Vagina (tissue), 2 donors: ENCODE measurements at places on chromosomes 4 and X.

DNA sequence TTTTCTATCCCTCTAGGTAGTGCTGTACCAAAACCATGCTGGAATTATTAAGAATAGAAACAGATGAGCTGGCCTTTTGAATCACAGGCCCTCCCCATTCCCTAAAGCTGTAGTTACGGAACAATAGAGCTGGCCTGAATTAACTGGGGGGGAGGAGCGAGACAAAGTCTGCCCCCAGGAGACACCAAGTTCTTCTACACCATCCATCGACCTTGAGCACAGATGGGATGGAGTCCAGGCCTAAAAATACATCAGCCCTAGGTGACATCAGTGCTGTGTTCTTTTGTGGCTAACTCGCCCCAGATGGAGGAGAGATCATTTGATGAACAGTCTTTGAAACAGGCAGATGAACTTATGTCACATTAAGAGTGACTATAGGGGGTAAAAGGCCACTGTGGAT is 49.6 kb downstream of the LHFPL1 start:
- no peak for DNase-seq

- no peak for DNase-seq
Measured at GRCh38 chrX:2658585-2659292, 32.4 kb upstream of the CD99 start.

GRCh38 chr4:38424151-38424871 is 239.7 kb upstream of the KLF3 start:
- no peak for DNase-seq

GRCh38 chr4:22299678-22300077 is 216.2 kb downstream of the ADGRA3 start:
- no peak for DNase-seq

DNA sequence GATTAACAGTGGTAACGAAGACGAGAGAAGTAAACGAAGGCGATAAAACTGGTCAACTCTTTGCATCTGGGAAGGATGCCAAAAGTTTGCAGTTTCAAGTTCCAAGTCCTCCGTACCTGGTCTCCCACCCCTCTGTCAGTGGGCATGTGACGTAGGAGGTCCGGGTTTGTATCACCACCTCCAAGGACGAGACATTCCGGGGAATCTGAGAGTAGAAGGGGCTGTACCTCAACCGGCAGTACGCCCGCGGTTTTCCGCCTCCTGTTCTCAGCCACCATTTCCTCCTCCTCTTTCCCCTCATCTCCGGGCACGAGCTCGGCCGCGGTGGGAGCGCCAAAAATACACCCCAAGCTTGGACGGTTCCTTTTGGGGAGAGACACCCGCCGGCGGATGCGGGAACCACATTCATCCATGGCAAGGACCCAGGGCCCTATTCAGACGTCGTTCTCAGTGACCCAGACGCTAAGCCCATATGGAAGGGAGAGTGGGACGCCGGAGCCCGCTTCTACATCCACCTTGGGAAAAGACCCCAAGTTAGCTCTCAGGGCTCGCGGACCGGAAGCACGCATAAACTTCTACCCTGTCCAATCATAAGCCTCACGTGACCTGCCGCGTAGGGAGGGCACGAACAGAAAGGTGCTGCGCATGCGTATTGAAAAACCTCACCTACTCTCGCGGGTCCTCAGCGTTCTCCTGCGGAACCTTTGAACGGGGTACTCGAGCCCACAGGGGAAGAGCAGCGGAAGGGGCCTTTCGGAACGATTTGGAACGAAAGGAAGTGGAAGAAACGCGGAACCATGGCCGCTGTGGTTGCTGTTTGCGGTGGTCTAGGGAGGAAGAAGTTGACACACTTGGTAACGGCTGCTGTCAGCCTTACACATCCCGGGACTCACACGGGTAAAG is at the start of the genes HELQ and MRPS18C:
Gene HELQ (minus strand): TSS at position 543 of the 903 bp plus-strand sequence. CDS start 130 bp downstream, at position 413.
Gene MRPS18C (plus strand): TSS at position 778 of the 903 bp plus-strand sequence. CDS start 20 bp downstream, at position 798.
- peak; percentile 97 for DNase-seq

- DNase-seq, result no peak
Measured at GRCh38 chrX:71936632-71937031, 26.0 kb downstream of the NHSL2 start.

- DNase-seq, result no peak
Measured at GRCh38 chr4:62194342-62194741, 994.2 kb downstream of the ADGRL3 start.

DNA sequence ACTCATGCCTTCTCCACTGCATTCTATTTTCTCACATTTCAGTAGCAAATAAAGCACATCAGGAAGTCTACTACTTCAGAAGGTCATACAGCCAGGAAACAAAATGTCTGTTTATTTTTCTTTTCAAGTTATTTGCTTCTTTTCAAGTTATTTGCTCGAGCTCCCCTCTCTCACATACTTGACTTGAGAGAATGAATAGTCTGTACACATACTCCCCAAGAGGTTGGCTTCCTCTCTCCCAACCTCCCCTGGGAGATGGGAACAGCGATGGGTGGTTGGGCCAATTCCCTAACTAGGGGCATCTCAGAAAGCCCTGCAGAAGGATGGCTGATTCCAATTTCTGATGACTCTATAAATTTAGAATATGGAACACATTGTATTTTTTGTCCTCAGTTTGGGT is 64.7 kb upstream of the PTPN13 start:
- no peak for DNase-seq

GRCh38 chrX:2401201-2401589 is 99.6 kb downstream of the DHRSX start:
- no peak for DNase-seq
